Sciatic nerve (tissue), 2 donors: ENCODE measurements at places on chromosomes 1 and 21.
A peak's percentile ranks its signal among the peaks of the same experiment; 100 is the strongest.

- no peak for DNase-seq
Measured at GRCh38 chr1:31976401-31976800, 37.3 kb upstream of the KHDRBS1 start.

DNA sequence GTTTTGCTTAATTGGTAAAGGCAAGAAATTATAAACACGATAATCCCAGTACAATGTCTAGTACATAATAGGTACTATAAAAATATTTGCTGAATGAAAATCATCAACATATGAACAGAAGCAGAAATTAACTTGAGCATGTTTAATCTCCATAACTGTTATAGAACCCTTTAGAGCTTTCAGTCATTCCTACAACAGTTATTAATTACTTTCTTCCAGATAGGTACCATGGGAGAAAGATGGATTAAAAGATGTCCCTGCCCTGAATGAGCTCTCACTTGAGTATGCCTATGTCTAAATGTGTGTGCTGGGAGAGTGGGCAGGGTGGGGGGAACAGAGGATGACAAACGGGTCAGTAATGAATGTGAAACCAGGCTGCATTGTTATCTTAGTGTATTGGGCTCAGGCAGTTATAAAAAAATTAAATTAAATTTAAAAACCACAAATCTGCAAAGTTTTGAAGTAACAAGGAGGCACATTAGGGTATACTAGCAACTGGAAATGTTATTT, 2.4 kb downstream of the EPS15 start:
- DNase-seq, result no peak

GRCh38 chr1:157287462-157287861, 149.3 kb upstream of the ETV3 start:
- DNase-seq, result no peak

DNA sequence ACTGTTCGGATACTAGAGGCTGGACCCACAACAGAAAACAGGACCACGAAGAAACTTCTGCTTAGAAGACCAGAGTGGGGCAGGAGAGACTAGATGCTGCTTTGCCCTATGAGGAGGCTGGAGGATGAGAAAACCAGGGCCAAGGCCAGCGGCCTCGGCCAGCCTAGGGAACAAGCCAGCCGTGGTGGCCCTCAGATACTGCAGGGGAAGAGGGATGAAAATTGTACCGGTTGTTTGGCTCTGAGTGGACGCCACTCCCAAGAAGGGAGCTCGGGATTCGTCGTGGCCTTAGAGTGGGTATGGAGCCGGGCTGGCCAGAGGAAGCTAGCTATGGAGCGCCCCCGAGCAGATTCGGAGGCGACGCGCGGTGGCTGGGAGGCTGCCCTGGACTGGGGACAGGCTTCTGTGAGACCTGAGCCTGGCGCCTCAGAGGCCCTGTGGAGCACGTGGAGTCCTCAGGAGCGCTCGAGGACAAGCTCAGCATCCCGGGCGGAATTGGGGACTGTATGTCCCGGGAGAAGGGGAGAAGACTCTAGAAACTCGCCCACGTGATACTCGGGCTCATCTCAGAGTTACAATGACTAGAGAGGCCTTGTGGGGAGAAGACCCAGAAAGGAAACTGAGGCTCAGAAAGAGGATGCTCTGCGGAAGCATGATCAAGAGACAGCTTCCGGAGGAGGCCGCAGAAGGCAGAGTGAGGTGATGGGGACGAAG, 2.8 kb downstream of the PRRX1 start:
- DNase-seq, result no peak

- DNase-seq, result peak; percentile 72
Measured at GRCh38 chr1:61173118-61173517, 90.8 kb downstream of the NFIA start.

GRCh38 chr1:200223207-200223606, 186.6 kb downstream of the ZNF281 start:
- DNase-seq, result no peak

- no peak for DNase-seq
Measured at GRCh38 chr1:182625719-182626504, 21.7 kb upstream of the RGS16 start.
